NCI-H1105 treated with DMSO at 0.1 percent for 48 hours (cell line): ENCODE measurements at places on chromosomes 12 and 14.

- DNase-seq, result no peak
Measured at GRCh38 chr14:50745401-50746058, 77.4 kb upstream of the SAV1 start.

DNA sequence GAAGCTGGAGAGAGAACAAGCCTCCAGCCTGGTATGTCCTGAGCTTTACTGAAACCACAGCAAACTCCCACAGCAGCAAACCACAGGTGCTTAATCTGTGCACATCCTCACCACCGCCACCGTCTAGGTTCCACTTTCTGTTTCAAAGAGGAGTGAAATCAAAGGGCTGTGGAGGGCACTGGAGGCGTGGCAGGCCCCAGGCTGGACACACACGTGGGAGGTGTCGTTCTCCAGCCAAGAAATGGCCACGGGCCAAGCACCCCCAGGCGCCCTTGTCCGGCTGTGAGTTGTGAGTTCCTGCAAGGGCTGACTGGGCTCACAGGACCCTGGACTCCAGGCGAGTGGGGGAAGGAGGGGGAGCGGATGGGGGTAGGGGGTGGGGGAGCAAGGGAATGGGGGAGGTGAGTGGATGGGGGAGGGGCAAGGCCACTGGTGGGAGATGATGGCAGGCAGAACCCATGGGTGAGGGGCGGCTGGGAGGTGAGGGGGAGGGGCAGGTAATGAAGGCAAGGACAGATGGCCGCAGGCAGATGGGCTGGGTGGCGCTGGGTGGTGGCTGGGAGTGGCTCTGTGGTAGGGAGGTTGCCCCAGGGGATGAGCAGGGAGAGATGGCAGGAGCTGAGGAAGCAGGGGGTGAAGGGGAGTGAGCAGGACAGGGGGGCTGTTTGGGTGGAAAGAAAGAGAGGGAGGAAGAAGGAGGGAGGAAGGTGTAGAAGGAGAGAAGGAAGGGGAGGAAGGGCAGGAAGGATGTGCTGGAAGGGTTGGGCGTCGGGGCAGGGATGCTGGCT is 86.7 kb downstream of the NCOR2 start:
- no peak for DNase-seq

DNA sequence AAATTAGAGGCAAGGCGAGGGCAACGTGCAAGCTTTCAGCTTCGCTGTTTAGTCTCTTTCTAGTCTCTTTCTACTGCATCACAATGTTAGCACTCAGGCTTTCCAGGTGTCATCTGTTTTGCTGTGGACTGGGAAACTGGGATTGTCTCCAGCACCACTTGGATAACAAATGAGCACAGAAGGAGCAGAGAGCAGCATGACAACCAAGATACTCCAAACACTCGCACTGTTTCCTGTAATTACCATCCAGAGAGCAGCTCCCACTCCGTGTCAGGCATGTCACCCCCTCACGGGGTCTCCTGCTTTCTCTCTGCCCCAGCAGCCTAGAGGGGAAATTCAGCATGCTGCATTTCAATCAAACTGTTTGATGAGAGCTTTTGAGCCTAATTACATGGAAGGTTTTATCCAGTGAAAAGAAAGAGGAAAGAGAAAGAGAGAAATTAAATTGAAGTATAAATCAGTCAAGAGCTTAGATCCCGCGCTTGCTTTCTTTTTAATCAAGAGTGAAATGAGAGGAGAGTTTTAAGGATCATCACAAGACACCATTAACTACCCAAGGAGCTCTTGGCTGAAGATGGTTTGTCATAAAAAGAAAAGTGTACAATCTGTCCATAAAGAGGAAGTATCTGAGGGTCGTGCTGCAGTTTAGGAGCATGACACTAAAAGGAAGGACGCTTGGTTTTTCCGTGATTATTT is 917.7 kb downstream of the DIO2 start:
- peak; percentile 55 for DNase-seq

- DNase-seq, result no peak
Measured at GRCh38 chr14:21987937-21988336, 314.3 kb upstream of the OR4E1 start.

- DNase-seq, result no peak
Measured at GRCh38 chr12:52284562-52285171, 6.7 kb downstream of the KRT81 start.

DNA sequence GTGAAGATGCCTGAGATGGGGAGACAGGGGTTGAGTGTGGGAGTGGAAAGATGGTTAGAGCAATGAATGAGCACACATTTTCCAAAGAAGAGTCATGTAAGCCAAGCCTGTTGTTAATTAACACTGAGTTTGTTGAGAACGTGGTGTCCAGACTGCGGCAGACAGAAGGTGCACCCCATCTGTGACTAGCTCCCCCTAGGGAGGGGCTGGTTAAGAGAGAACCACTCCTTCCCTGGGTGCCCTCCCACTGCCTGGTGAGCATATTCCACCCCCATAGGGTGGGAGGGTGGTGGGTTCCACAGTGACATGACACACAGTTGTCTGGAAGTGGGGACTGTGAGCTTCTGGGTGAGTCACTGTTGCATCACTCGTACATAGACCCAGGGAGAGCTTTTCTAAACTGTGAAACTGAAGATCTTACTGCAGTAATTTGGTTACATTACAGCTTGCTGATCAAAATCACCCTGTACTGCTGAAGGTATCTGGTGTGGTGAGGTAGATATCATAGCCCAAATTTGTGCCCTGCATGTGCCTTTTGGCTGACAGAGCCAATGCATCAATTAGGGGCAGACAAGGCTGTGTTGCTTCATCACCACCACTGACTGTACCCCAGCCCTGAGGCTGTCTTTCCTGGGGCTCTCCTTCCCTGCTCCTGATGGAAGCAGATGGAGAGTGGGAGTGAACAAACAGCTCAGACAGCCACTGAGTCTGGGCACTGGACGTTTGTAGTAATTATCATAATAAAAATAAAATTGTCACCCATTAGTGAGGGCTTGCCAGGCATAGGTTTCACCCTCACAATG is 150.9 kb downstream of the EMP1 start:
- DNase-seq, result no peak

- DNase-seq, result peak; percentile 67
Measured at GRCh38 chr12:113381220-113381619, 22.5 kb downstream of the SDS start.

GRCh38 chr12:113119980-113120669 is 15.4 kb downstream of the RASAL1 start:
- DNase-seq, result no peak

GRCh38 chr12:5030066-5030465 is 13.6 kb upstream of the KCNA5 start:
- no peak for DNase-seq

DNA sequence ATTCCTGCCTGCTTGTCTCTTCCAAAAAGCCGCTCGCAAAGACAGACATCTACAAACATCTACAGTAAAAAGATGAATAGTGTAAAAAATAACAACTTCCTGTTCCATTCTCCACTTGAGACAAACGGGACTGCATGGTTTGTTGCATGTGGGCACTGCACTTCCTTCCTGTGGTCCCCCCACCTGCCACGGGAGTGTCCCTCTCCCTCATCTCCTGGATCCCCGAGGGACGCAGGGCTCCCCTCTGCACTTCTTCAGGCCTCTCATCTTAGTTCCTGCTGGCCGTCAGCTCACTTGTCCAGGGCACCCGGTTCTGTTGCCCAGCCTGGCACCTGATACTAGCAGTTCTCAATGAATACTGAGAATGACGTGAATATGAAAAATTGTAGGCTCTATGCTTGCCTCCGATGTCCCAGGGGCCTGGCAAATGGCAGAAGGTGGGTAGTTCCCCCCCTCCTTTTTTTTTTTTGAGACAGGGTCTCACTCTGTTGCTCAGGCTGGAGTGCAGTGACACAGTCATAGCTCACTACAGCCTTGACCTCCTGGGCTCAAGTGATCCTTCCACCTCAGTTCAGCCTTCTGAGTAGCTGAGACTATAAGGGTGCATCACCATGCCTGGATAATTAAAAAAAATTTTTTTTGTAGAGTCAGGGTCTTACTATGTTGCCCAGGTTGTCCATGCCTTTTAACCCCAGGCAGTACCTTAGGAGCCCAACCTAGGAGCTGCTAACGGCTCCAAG is 3.5 kb upstream of the KLC1 start:
- DNase-seq, result no peak

DNA sequence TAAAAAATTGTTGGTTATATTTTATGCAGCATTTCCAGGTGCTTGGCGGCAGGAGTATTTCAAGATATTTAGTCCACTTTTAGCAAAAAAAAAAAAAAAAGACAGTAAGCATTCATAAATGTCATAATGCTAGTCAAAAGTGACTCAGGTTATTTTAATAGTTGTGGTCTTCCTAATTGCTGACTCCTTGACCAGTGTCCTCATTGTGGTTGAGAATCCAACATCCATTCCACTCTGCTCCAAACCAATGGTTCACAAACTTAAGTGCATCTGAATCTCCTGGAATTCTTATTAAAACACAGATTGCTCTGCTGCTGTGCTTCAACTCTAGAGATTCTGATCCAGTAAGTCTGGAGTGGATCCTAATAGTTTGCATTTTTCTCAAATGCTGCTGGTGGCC is 71.4 kb downstream of the AKAP6 start:
- DNase-seq, result no peak

DNA sequence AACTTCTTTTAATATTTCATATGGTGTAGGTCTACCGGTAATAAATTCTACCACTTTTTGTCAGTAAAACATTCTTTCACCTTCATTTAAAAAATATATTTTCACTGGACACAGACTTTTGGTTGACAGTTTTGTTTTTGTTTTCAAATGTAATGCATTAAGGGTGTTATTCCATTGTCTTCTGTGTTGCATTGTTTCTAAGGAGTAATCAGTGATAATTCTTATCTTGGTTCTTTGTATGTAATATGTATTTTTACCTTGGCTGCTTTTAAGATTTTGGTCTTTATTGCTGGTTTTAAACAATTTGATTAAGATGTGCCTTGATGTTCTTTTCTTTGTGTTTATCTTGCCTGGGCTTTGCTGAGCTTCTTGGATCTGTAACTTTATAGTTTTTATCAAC is 4.1 kb downstream of the MAP1LC3B2 start:
- DNase-seq, result no peak

DNA sequence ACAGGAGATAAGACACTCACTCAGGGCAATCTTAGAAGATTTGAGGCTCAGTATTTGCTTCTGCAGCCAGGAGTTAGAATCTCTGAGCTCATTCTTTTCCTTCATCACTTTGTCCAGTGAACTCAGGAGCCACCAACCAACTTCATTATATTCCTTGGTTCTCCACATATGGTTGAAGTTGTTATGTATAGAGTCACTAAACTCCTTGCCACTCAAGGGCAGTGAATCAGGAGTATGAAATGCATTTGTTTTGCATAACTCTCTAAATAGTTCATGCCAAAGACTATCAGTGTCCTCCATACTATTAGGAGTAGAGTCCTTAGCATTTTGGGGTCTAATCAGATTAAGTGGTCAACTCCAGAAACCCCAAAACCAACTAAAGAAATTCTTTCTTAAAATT is 150.6 kb downstream of the CCDC59 start:
- no peak for DNase-seq

DNA sequence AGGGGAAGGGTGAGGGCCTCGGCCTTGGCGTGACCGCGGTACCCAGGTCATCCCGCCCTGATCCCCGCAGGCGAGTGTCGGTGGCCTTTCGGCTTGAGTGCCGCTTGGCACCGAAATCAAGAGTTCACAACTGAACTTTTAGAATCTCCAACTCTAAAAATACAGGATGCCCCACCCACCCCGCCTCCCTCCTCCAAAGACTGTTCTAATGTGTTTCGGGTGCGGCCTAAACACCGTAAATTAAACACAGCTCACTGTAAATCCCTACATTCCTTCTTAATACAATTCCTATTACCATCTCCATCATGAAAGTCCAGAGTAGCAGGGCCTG is 11.4 kb downstream of the SCNN1A start:
- no peak for DNase-seq

- DNase-seq, result no peak
Measured at GRCh38 chr14:68884031-68885030, 91.5 kb upstream of the ZFP36L1 start.

GRCh38 chr12:14514946-14515345 is 52.7 kb downstream of the PLBD1 start:
- no peak for DNase-seq

GRCh38 chr14:90184571-90185266 is 71.6 kb upstream of the PSMC1 start:
- no peak for DNase-seq

DNA sequence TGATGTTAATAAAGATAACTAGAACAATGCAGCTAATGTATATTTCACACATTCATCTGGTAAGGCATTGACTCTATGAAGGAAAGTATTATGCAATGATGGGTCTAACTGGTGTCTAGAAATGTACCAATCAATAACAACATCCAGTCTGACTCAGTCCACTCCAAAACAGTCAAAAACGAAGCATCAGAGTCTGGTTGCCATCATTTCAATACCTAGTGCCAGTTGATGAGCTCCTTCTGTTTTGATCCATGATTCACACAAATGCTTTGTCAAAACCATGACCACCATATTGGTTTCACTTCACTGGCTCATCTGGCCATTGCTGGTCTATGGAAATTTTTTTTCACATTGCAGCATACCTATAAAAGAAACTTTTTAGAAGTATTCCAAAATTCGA is 747.2 kb upstream of the TMEM132C start:
- DNase-seq, result no peak

- no peak for DNase-seq
Measured at GRCh38 chr14:55571125-55571889, 8.7 kb upstream of the KTN1 start.

DNA sequence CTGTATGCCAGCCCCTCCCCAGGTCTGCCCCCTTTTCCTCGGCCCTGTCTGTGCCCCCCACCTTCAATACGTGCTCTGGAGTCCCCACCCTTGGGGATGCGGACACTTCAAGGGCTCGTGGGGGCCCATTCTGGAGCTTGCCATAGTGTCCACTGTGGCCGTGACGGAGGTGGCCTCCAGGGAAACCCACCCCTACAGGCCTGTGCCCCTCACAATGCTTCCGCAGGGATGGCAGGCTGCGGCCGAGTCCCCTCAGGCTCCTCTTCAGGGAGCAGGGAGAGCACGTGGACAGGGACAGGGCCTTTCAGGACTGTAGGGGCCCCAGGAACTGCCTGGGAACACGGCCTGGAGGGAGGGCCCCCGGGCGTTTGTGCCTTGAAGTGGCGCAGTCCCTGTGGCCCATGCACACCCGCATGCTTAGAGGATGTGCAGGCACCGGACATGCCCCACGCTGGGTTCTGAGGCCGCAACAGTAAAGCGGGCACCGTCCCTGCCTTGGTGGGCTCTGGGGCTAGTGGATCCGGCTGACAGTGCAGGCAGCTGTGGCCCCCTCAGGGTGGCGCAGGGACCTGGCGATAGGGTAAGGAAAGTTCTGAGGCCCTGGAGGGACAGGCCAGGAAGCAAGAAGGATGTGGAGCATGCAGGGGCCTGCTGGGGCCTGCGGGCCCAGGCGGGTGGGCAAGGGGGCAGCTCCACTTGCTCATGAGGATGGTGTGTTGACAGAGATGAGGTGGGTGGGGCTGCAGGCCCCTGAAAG is 209.0 kb upstream of the RTL1 start:
- DNase-seq, result no peak

DNA sequence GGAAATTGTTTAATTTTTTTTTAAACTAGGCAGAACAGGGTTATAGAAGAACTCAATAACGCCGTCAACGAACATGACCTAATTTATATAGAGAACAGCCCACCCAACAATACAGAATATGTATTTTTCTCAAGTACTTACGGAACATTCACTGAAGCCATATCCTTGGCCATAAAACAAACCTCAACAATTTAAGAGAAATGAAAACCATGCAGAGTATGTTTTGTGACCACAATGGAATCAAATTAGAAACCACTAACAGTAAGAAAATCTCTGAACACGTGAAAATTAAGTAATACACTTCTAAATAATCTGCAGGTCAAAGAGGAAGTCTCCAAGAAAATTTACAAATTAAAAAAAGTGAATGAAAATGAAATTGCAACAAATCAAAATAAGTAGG is 9.4 kb downstream of the SART3 start:
- no peak for DNase-seq

- DNase-seq, result no peak
Measured at GRCh38 chr12:116159593-116160200, 117.8 kb downstream of the MED13L start.
